Stimulated activated effector memory CD8-positive, alpha-beta T cell treated with anti-CD3 and anti-CD28 coated beads, Interleukin-12 subunit alpha, Interleukin-12 subunit beta, amount 100 ng/mL, for 72 hours (primary cell): ENCODE measurements at places on chromosomes 2 and 18.

DNA sequence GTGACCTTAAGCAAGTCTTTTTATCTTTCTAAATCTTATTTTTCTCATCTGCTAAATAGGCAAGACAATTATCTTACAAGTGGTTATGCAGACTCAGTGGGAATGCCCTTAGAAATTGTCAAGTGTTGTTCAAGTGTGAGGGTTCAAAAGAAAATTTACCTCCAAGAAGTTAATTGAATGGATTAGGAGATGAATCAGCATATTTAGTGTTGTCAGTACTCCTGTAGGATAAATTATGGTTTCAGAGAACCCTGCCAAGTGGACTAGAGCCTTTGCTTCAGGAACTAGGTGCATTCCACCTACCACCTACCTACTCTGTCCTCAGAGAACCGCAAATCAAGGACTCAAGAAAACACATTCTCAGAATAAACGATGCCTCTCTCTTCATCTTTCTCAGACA, 69.8 kb upstream of the KCTD1 start:
- no peak for DNase-seq

- no peak for DNase-seq
These were observed 33.2 kb downstream of the TOGARAM2 start for GRCh38 chr2:29014331-29014730.

DNA sequence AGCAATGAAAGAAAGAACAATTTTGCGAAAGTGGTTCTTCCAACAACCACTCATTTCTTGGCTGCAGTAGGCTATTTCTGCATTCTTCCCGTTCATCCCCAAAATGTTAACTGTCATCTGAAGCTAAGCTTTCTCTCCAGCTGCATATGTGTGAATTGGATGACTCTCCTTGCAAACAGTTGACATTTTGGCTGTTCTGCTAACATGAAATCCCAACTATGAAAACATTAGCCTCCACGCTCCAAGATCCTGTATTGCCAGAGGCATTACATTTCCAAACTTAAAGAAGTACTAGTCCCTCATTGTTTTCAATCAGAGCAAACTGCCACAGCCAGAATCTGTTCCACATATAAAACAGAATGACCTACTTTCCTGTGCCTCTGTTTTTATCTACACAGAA, 88.5 kb downstream of the TGIF1 start:
- DNase-seq = no peak

DNA sequence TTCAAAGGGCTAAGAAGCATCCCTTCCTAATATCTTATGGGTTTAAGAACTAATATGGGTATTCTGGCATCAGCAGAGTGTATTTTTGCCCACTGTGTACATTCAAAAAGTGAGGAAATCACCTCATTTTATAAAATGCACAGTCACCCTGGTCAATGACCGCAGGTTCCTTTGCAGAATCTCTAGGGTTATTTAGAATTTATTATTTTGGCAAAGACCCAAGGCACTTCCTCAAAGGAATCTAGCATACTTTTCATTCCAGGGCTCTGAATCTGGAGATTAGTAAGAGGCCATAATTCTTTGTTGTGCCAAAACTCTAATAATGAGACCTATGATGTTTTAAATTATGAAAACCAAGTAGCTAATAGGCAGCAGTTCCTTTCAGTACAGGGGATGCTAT, 27.2 kb upstream of the CDH2 start:
- DNase-seq = no peak
